ENCODE measurements at places on chromosomes 1 and 21.

DNA sequence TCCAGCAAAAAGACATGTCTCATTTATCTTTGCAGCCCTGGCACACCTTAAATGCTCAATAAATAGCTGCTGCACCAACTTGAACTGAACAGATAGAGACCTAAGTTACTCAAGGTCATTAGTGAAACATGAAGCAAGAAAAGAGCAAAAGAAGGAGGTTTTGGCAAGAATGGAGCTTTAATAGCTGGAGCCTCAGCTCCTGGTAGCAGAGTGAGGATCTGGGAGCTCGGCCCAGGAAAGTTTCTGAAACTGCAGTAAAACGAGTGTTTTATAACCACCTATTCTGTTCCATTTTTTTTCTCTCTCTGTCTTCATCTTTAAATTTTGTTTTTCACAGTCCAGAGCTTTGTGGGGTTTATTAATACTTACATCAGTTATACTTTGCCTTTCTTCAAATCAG, 207.5 kb downstream of the SETD4 start:
- no peak for DNase-seq

GRCh38 chr1:168293356-168293755, 12.7 kb downstream of the TBX19 start:
- DNase-seq: no peak

DNA sequence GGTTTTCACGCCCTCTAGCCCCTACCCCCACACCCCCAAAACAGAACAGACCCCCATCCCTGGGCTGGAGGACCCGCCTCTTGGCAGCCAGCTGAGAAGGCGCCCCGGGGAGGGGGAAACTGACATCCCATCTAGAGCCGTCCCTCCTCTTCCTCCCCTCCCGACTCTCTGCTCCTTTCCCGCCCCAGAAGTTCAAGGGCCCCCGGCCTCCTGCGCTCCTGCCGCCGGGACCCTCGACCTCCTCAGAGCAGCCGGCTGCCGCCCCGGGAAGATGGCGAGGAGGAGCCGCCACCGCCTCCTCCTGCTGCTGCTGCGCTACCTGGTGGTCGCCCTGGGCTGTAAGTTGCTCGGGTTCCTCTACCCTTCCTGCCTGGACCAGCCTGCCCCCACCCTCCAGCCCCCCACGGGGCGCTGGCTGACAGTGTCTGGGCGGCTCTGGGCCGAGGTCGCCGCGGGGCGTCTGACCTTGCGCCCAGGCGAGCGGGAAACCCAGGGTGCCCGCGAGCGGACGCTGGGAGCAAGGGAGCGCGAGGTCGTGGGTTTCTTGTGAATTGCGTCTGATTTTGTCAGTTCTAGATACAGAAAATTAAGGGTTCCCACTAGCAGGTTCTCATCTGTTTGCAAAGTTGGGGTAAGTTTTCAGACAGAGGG, 618 bp downstream of the JAM2 start:
- peak; percentile 73 for DNase-seq

- DNase-seq: no peak
Measured at GRCh38 chr1:92792340-92792782, 7.5 kb upstream of the EVI5 start.

DNA sequence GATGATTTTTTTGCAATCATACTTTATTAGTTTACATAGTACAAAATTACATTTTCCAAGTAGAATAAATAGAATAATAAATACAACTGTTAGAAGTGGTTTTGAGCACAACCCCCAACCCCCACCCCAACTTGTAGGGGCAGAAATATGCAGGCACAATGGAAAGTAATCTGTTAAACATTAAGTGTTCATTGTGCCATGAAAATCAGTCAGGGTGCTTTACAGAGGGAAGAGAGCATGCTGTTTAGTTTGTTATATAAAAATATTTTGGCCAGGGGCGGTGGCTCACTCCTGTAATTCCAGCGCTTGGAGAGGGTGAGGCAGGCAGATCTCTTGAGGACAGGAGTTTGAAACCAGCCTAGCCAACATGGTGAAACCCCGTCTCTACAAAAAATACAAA, 2.6 kb downstream of the OR10T2 start:
- DNase-seq: no peak

GRCh38 chr1:71311376-71311775, 230.5 kb upstream of the ZRANB2 start:
- no peak for DNase-seq

DNA sequence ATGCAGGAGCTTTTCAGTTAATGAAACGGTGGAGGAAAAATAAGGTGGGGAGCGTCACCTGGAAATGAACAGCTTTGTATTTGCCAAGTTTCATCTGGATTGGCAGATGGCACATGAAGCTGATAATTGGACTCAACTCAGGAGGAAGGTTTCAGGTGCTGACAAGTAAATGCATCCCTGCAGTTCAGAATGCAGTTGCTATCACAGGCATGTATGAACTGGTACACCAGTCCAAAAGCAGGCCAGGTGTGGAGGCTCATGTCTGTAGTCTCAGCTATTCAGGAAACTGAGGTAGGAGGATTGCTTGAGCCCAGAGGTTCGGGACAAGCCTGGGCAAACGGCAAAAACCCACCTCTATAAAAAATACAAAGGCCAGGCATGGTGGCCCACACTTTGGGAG, 15.5 kb downstream of the DEGS1 start:
- DNase-seq: no peak

DNA sequence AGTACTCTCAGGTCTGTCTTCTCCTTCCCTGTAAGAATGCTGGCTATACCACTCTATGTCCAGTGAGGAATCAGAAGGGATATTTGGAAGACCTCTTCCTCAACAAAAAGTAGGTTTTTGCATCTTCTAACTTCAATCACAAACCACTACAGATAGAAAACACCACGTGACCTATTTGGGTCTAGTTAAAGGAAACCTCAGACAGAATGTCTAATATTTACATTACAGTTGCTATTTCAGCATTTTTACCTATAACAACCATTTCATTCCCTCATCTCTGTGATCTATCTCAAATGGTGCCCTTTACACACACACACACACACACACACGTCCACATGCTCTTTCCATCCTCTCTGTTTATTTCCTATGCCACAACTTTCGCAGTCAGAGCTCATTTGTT, 7.9 kb upstream of the ADORA3 start:
- DNase-seq: no peak

- DNase-seq: no peak
Measured at GRCh38 chr1:29392036-29392435, 155.7 kb downstream of the PTPRU start.

- peak; percentile 63 for DNase-seq
Measured at GRCh38 chr1:36322786-36323635, 434 bp downstream of the EVA1B start.

- no peak for DNase-seq
Measured at GRCh38 chr1:12336413-12336812, 106.6 kb downstream of the VPS13D start.
